Vagina (tissue), 2 donors: ENCODE measurements at places on chromosomes 1 and 21. TPM values are rescaled to one million over a fixed set of nuclear protein-coding genes. Genes with fewer than 3 reads are reported as not detected.

Gene TGFB2
- 16.9 TPM for total RNA-seq

Gene ELAVL4
- total RNA-seq = 2.2 TPM

Gene SCYL3
- total RNA-seq = 11.8 TPM

Gene C1orf226
- 2.7 TPM for total RNA-seq

Gene PAX7
- not detected for total RNA-seq

Gene HPDL
- total RNA-seq = 2.2 TPM

Gene RASAL2
- 25.5 TPM for total RNA-seq

DNA sequence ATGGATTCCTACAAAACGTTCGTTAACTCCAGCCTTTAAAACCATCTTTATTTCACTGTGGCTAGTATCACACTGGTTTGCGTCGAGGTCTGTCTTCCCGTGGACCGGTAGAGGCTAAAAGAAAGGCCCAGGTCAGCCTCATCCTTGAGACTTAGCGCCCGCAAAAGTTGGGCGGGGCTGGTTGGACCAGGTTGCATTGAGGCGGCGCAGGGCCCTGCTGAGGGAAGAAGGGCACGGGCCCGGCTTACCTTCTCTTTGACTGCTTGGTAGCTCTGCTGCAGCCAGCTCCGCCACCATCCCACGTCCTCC, 455 bp downstream of the BSDC1 start:
- no peaks in the 10 kb centered on the region for H3K36me3 ChIP-seq
- H3K27me3 ChIP-seq = no peaks in the 10 kb centered on the region
- H3K27ac ChIP-seq = peak overlapping the region; percentile 91
- DNase-seq = no peak
- peaks cover 52% of the 10 kb centered on the region for H3K4me1 ChIP-seq

DNA sequence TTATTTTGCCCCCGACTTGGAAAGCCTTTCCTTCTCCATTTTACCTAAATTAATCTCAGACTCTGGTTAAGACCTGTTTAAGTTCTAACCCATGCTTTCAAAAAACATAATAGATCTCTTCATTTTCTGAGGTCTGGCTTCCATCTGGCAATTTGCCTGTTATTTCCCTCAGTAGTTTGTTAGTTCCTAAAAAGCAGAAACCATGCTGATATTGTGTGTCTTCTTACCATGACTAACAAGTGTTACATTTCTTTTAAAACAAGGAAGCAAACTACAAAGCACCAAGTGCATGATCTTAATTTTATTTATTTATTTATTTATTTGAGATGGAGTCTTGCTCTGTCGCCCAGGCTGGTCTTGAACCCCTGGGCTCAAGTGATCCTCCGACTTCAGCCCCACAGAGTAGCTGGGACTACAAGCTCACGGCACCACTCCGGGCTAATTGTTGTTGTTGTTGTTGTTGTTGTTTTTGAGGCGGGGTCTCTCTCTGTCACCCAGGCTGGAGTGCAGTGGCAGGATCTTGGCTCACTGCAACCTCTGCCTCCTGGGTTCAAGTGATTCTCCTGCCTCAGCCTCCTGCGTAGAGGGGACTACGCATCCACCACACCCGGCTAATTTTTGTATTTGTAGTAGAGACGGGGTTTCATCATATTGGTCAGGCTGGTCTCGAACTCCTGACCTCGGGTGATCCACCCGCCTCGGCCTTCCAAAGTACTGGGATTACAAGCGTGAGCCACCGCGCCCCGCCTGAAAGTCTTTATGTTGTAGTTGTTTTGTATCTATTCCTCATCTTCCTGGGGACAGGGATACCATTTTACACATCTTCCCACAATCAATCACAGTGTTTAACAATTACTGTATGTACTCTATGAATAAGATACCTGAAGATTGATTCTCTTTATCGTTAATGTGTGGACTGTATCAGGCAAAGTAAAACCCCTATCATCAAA, 1.3 kb upstream of the PATJ start:
- H3K4me1 ChIP-seq = peaks cover 22% of the 10 kb centered on the region
- no peaks in the 10 kb centered on the region for H3K36me3 ChIP-seq
- H3K27ac ChIP-seq = peak overlapping the region; percentile 97
- H3K27me3 ChIP-seq = no peaks in the 10 kb centered on the region

DNA sequence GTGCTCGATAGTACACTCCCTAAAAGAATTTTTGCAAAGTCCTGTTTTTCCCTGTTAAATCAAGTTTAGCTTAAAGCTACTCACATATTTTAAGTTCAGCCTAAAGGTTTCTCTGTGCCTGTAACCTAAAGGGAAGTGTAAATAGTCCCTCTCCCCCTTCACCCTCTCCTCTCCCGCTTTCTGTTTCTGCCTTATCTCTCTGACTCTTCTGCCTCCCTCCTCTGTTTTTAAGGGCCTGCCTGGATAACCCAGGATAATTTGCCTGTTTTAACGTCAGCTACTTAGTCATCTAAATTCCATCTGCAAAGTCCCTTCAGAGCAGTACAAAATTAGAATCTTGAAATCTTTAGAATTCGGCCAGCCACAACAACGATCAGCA, 92.6 kb downstream of the NID1 start:
- no peak for DNase-seq
- peak overlapping the region; percentile 92 for H3K27ac ChIP-seq
- peaks cover 9% of the 10 kb centered on the region for H3K4me1 ChIP-seq
- H3K36me3 ChIP-seq = peaks cover 7% of the 10 kb centered on the region

- no peak for DNase-seq
- no peaks in the 10 kb centered on the region for H3K4me1 ChIP-seq
- H3K36me3 ChIP-seq = no peaks in the 10 kb centered on the region
- H3K27ac ChIP-seq = no peak overlapping the region
- no peaks in the 10 kb centered on the region for H3K27me3 ChIP-seq
Measured at GRCh38 chr21:42309753-42310213, 5.4 kb downstream of the TFF3 start.

- no peak overlapping the region for H3K27ac ChIP-seq
- DNase-seq = no peak
- H3K4me1 ChIP-seq = no peaks in the 10 kb centered on the region
- H3K27me3 ChIP-seq = no peaks in the 10 kb centered on the region
- H3K4me3 ChIP-seq = no peak overlapping the region
- H3K36me3 ChIP-seq = no peaks in the 10 kb centered on the region
Measured at GRCh38 chr1:195733826-195734225, 874.4 kb downstream of the KCNT2 start.

DNA sequence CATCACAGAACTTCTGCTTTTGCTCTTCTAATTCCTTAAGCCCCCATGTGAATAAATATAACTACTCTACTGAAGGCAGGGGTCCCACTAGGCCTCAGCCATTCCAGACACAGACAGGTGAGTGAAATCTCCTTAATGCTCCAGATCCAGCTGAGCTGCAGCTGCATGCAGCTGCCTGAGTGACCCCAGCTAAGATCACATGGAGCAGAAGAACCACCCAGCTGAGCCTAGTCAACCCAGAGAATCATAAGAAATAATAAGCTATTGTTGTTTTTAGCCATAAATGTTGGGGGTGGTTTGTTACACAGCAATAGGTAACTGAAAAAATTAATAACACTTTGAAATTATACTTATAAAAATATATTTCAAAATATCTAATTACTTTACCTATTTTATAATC, 220.3 kb downstream of the SIPA1L2 start:
- H3K36me3 ChIP-seq = no peaks in the 10 kb centered on the region
- H3K4me1 ChIP-seq = no peaks in the 10 kb centered on the region
- DNase-seq = no peak
- no peaks in the 10 kb centered on the region for H3K27me3 ChIP-seq
- H3K4me3 ChIP-seq = no peak overlapping the region

DNA sequence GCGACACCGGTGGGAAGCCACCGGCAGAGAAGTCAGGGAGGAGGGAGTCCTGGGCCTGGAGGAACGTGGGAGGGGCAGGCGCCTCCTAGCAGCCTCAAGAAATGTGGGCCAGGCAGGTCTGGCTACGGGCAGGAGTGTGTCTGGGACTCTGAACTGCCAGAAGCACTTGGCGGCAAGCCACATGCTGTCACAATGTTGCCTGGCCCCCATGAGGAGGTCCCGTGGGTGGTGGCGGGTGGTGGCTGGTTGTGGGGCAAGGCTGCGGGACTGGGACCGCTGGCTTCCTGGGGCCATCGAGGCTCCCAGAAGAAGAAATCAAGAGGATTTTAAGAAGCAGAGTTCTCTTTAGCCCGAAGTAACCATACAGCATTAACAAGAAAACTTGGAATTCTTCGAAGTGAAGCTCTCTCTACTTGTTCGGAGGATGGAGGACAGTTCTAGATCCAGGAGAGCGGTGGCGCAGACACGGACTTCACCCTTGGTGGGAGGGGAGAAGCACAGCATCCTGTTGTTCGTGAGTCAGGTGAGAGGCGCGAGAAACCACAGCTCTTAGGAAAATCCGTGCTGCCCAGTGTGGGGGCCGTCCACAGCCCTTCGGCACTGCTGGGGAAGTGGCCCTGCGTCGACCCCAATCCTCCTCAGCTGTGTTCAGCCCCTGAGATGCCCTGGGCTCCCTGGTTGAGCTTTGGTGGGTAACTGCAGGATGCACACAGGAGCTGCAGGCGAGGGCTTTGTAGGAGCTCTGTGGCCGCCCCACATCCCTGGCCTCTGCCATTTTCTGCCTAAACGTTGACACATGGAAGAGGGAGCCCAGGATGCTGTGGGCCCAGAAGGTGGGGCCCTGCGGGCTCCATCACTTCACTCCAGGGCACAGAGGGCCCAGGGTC, 12.4 kb downstream of the SKI start:
- H3K27ac ChIP-seq = peak overlapping the region; percentile 96
- DNase-seq = no peak
- H3K4me1 ChIP-seq = peaks cover 94% of the 10 kb centered on the region
- peaks cover 5% of the 10 kb centered on the region for H3K36me3 ChIP-seq

DNA sequence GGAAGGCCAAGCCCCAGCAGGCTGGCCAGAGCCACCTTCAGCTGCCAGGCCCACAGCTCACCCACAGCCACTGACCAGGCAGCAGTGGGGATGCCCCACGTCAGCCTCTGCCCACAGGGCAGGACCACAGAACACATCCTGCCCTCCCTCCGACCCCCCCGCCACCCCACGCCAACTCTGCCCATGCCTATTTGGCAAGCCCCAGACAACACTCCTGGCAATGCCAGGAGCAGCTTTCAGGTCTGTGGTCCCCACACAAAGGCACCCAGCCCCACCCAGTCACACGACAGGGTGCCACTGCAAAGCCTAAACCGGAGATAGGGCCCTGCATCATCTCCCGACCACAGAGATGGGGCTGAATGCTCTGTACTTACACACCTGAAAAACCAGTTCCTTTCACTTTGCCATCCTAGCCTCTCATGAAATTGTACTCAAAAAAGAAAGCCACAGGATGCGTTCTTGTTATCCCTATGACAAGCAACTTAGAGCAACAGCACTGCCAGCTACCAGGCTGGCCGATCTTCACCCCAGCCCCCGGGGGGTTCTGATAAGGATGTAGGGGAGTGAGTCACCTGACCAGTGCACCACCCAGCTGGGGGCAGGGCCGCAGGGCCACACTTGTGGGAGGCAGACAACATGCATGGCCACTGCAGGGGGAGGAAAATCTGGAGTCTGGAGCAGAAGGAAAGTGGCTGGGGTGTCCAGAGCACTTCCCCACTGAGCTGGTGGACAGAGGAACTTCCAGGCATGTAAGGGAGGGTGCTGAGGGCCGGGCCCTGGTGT, 36.2 kb downstream of the UBE2G2 start:
- DNase-seq = no peak
- H3K36me3 ChIP-seq = no peaks in the 10 kb centered on the region
- H3K4me1 ChIP-seq = peaks cover 12% of the 10 kb centered on the region
- no peak overlapping the region for H3K4me3 ChIP-seq
- no peak overlapping the region for H3K27ac ChIP-seq

DNA sequence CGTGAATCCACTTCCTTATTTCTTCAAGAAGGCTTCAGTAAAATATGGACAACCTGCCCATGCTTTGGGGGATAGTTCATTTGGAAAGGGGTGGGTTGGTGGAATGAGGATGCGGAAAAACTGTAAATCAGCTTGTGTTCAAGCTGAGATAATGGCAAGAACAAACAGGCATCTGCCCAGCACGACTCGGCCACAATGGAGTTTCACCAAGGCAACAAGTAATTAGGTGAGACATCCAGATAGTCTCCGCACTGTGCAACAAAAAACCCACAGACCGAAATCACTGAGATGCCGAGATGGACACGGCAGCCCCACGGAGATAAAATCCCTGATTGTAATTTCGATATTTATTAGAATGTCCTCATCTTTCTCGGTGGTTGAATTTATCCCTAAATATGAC, 455.2 kb downstream of the AJAP1 start:
- H3K4me3 ChIP-seq = no peak overlapping the region
- no peaks in the 10 kb centered on the region for H3K36me3 ChIP-seq
- no peak overlapping the region for H3K27ac ChIP-seq

- no peak overlapping the region for H3K27ac ChIP-seq
- H3K4me3 ChIP-seq = no peak overlapping the region
- no peak for DNase-seq
- no peaks in the 10 kb centered on the region for H3K27me3 ChIP-seq
- H3K36me3 ChIP-seq = no peaks in the 10 kb centered on the region
Measured at GRCh38 chr1:239562095-239562494, 175.7 kb downstream of the CHRM3 start.

- H3K36me3 ChIP-seq = no peaks in the 10 kb centered on the region
- no peak for DNase-seq
Measured at GRCh38 chr1:26084091-26084561, 16.7 kb upstream of the TRIM63 start.

DNA sequence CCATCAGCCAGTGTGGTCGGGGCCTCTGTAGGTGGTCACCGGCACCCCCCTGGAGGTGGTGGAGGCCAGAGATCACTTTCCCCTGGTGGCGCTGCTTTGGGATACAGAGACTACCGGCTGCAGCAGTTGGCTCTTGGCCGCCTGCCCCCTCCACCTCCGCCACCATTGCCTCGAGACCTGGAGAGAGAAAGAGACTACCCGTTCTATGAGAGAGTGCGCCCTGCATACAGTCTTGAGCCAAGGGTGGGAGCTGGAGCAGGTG, 961 bp downstream of the RBM15 start:
- H3K27ac ChIP-seq = peak overlapping the region; percentile 79
- H3K27me3 ChIP-seq = no peaks in the 10 kb centered on the region
- H3K4me1 ChIP-seq = peaks cover 65% of the 10 kb centered on the region
- no peak for DNase-seq
- peak overlapping the region; percentile 84 for H3K4me3 ChIP-seq
- H3K36me3 ChIP-seq = peaks cover 19% of the 10 kb centered on the region
